ENCODE measurements at places on chromosomes 2 and 18.

DNA sequence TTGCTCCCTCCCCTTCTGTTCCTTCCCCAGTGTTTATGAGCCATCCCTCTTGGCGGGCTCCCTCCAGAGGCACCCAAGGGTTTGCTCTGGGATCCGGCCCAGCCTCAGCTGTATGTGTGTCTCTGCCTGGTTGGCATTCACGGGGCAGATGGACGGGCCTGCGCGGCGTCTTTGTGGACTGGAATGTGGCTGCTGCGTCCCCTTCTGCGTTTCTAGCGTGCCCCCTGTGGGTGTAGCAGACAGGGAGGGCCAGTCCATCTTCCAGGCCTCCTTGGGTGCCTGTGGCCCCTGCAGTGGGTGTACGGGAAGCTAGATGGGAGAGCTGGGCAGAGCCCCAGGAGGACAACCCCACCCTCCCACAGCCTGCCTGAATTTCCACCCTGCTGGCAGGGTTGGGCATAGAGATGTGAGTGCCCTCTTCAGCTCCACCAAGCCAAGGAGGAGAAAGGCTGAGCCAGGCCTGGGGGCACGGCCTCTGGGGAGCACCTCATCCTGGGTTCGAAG, 15.7 kb downstream of the GPC1 start:
- DNase-seq = no peak

DNA sequence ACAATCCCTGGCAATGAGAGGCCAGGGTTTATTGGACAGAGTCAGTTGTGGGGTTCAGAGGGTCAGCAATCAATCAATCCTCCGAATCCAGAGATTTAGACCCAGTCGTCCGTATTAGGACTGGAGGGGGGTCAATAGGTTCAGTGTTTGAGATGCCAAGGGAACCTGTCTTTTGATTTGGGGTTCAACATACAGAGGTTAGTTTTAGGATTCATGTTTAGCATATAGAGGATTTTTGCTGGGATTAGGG, 292 bp downstream of the GMPPA start:
- DNase-seq = no peak

DNA sequence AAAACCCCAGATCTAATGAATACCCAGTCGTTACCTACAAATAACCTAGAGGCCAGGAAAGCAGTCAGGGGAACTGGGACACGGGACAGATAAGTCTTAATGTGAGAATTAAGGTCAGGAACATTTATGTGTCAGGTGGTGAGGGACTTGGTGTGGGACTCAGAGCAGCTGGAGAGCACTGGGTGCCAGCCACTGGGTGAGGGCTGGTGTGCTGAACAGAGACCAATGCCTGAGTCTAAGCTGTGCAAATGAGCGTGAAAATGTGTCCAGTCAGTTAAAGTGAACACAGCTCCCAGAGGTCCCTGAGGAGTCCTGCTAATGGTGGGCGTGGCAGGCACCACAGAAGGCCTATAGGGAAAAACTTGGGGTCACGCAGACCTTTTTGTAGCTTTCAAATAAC, 225.9 kb downstream of the C1D start:
- no peak for DNase-seq

DNA sequence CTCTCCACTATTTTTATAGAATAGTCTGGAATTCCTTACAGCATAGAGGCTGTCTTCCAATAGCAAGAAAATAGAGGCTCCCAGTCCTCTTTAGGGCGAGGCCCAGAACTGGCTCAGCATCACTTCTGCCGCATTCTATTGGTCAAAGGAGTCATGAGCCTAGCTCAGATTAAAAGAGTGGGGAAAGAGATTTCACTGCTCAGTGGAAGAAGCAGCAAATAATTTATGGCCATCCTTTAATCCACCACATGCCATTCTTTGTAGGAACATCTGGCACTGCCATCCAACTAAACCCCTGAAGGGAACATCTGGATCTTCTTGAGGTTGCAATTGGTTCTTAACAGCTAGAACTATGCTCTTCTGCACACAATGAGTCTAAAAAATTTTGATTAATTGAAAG, 43.4 kb upstream of the NEUROD1 start:
- DNase-seq = no peak

GRCh38 chr2:239359196-239359912, 41.5 kb downstream of the HDAC4 start:
- DNase-seq = no peak

DNA sequence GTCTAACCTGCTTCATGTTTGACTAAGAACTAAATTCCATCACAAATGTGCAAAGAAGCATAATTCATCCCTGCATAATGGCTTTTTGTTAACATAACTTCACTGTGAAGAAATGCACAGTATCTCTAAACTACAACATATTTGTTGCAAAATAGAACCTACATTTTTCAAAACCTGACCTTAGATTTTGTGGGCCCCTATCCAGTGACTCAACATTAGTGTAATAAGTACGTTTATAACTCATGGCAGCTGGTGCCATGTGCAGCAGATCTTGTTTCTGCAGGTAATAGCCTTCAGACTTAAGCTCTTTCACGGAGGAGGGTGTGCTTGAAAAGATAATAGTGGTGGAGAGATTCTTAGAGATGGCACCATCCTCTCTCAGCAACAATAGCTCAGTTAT, 28.6 kb upstream of the VWC2L start:
- no peak for DNase-seq

DNA sequence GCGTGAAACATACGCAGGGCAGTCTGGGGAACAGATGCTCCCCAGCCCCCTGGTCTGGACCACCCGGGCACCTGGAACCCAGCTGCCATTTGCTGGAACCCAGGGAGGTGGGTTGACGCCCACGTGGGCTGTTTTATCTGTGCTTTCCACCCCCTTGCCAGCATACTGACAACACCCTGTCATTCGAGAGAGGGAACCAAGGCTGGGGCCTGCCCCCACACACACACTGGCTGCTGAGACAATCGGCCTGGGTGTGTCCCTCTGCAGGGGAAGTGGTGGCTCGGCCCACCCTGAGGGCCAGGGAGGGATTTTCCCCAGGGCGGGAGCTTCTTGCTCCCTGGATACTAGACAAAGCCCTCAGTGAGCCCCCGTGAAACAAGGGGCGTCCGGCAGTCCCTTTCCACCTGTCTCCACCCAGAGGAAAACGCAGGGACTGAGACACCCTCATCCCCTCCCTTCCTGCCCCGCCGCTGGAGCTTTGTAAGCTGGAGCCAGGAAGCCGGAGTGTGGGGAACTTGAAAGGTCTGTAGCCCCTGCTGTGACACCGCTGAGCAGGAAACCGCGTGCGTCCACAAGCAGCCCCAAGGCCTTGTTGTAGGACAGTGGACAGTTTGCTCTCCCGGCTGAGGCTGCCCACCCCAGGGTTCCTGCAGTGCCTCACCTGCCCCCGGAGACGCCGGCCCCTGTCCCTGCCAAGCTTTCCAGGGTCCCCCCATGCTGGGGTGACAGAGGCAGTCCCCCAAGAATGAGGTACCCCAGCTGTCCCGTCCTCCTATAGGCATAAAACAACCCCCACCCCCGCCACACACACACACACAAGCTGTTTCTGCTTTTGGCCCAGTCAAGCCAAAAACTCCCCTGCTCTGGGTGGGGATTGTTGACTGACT, 14.1 kb upstream of the KLF11 start:
- DNase-seq = no peak

GRCh38 chr18:26421503-26421902, 126.8 kb downstream of the KCTD1 start:
- DNase-seq = no peak

GRCh38 chr2:42312106-42312505, 48.9 kb downstream of the COX7A2L start:
- DNase-seq = no peak

DNA sequence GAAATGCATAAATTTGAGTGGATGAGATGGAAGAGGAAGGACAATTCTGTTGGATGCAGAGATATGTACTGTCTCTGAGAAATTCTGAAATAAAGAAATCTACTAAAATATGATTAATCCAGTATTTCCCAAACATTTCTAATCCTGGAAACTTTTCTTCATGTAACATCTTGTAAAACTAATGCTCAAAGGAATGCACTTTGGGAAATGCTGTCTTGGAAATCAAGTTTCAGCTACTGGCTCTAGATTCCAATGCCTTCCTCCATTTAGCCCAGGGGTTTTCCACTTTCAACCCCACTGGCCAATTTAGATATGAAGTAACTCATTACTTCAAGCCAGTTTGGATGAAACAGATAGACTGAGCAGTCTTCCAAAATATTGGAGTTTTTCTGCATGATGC, 355.1 kb downstream of the TXNL1 start:
- no peak for DNase-seq

GRCh38 chr2:99975386-99975785, 167.0 kb downstream of the AFF3 start:
- DNase-seq = no peak
